ENCODE measurements at places on chromosomes 12 and 14. TPM values are rescaled to one million over a fixed set of nuclear protein-coding genes. Genes with fewer than 3 reads are reported as not detected.

DNA sequence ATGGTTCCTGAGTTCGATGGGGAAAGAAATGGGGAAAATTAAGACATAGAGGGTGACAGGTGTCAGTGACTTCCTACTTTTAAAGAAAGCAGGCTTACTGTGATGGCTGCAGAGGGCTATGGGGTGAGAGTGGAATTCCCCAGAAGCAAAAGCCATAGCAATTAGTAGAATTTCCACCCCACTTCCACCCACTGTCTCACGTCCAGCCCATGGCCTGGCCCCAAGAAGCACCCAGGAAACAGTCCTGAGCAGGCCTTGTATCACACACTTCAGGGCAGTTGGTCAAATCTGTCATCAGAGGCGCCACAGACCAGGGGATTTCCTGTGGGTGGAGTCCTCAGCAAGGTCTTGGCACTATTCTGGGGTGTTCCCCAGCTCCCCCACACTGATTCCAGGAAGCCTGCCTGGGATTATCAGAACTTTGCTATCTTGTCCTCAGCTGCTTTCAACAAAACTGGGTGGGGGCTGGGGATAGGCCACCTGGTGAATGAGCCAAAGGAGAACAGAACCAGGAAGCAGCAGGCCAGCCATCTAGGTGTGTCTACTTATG, 120.1 kb upstream of the CCND2 start:
- H3K27me3 ChIP-seq = no peaks in the 10 kb centered on the region
- no peak overlapping the region for H3K27ac ChIP-seq
- DNase-seq = no peak
- peaks cover 12% of the 10 kb centered on the region for H3K4me1 ChIP-seq
- no peak overlapping the region for H3K4me3 ChIP-seq
- H3K36me3 ChIP-seq = peaks cover 2% of the 10 kb centered on the region

- H3K27me3 ChIP-seq = peaks cover 9% of the 10 kb centered on the region
- no peak overlapping the region for H3K27ac ChIP-seq
- no peak for DNase-seq
- H3K4me3 ChIP-seq = no peak overlapping the region
- peaks cover 28% of the 10 kb centered on the region for H3K4me1 ChIP-seq
- no peaks in the 10 kb centered on the region for H3K36me3 ChIP-seq
Observed at GRCh38 chr14:52077256-52077979, 8.6 kb upstream of the NID2 start.

GRCh38 chr12:119740830-119741229, 72.9 kb downstream of the PRKAB1 start:
- H3K27ac ChIP-seq = no peak overlapping the region
- DNase-seq = no peak
- no peaks in the 10 kb centered on the region for H3K27me3 ChIP-seq
- H3K4me3 ChIP-seq = no peak overlapping the region

DNA sequence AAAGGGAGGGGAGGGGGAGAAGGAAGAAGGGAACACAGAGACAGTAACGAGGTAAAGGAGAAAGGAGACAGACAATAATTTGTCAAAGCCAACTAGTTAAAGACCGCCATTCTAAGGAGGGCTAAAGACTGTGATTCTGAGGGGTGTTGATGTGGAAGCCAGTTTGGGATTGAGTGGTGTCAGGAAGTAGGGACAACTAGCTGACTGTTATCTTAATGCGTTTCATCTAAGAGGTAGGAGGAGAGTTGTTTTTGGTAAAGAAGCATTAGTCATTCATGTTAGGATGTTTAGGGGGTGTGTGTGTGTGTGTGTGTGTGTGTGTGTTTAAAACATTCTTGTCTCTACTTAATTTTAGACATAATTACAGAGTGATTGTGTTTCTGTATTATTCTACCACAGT, 95.0 kb downstream of the INSM2 start:
- no peak overlapping the region for H3K4me3 ChIP-seq
- H3K27ac ChIP-seq = no peak overlapping the region
- H3K4me1 ChIP-seq = no peaks in the 10 kb centered on the region

- no peak overlapping the region for H3K4me3 ChIP-seq
- H3K27me3 ChIP-seq = no peaks in the 10 kb centered on the region
- H3K4me1 ChIP-seq = peaks cover 22% of the 10 kb centered on the region
- H3K27ac ChIP-seq = no peak overlapping the region
Observed at GRCh38 chr14:37170993-37171392, 1.4 kb downstream of the SLC25A21 start.

- H3K4me1 ChIP-seq = no peaks in the 10 kb centered on the region
- no peak overlapping the region for H3K4me3 ChIP-seq
- no peaks in the 10 kb centered on the region for H3K36me3 ChIP-seq
Observed at GRCh38 chr14:63200035-63200740, 4.1 kb upstream of the RHOJ start.

GRCh38 chr12:1806301-1807086, 13.9 kb upstream of the LRTM2 start:
- H3K4me1 ChIP-seq = peaks cover 5% of the 10 kb centered on the region
- DNase-seq = no peak
- no peak overlapping the region for H3K4me3 ChIP-seq
- H3K36me3 ChIP-seq = no peaks in the 10 kb centered on the region

GRCh38 chr12:84455598-84455997, 457.0 kb downstream of the SLC6A15 start:
- no peaks in the 10 kb centered on the region for H3K27me3 ChIP-seq
- H3K36me3 ChIP-seq = no peaks in the 10 kb centered on the region
- DNase-seq = no peak
- peaks cover 2% of the 10 kb centered on the region for H3K4me1 ChIP-seq
- no peak overlapping the region for H3K4me3 ChIP-seq

- DNase-seq = no peak
- no peaks in the 10 kb centered on the region for H3K36me3 ChIP-seq
- no peak overlapping the region for H3K27ac ChIP-seq
- H3K4me3 ChIP-seq = no peak overlapping the region
Observed at GRCh38 chr14:20417250-20418186, 4.2 kb upstream of the TEP1 start.

Gene PPP4R4
- total RNA-seq = 0.54 TPM

Gene SERPINA4
- not detected for total RNA-seq

Gene RD3L
- total RNA-seq = not detected

Gene SLCO1B1
- 0.09 TPM for total RNA-seq

Gene PPFIBP1
- 101 TPM for total RNA-seq
